Heart left ventricle (tissue), 16 donors: ENCODE measurements at places on chromosomes 2 and 18. TPM values are rescaled to one million over a fixed set of nuclear protein-coding genes. Genes with fewer than 3 reads are reported as not detected.
A peak's percentile ranks its signal among the peaks of the same experiment; 100 is the strongest.

DNA sequence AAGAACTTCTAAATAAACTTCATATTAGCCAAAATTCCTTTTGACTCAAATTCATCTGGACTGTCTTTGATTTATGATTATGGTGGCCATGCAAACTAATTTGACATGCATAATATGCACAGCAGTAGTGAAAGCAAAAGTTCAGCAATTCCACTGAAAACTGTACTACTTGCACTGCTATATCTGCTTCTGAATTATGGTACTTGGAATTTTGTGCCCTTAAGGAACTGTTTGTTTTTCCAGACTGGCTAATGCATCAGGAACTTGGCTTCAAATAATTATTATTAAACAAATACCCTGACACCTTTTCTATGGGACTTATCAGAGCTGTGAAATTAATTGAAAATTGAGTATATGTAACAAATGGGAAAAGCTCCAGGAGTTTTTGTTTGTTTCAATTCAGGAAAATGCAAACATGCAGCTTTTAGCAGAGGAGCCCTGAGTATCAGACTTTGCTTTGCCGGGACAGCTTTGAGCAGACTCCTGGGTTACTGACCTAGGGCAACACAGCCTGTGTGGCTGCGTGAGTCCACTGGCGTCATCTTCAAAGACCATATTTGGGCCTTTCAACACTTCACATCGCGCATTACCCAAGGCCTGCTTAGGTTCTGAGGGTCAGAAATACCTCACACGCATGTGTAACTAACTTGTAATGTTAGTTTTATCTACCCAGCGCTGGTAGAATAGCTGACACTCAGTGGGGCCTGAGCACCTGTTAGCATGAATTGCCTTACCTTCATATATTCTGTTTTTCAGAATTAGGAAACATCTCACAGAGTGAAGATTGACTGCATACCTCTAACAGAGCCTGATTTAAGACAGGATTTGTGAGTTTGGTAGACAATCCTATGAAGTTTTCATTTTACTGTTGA, 35.4 kb downstream of the CFAP221 start:
- peak overlapping the region; percentile 13 for H3K27ac ChIP-seq
- H3K36me3 ChIP-seq: no peaks in the 10 kb centered on the region
- no peak for DNase-seq

Gene LCLAT1
- 47.4 TPM for total RNA-seq

Gene GKN1
- total RNA-seq: not detected

DNA sequence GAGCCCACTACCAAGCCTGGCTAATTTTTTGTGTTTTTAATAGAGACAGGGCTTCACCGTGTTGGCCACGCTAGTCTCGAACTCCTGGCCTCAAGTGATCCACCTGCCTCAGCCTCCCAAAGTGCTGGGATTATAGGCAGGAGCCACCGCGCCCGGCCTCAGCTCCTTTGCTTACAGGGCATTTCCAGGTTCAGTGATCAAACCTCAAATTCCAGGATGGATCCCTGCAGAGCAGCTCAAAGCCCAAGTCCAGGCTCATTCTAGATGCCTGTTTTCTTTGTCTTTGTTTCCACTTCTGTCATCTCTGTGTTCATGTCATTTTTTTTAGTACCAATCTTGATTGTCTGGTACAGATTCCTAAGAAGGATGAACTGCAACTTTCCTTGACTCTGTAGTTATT, 41.9 kb downstream of the TNFRSF11A start:
- DNase-seq: no peak
- H3K27me3 ChIP-seq: no peaks in the 10 kb centered on the region
- no peaks in the 10 kb centered on the region for H3K4me1 ChIP-seq
- no peaks in the 10 kb centered on the region for H3K36me3 ChIP-seq

DNA sequence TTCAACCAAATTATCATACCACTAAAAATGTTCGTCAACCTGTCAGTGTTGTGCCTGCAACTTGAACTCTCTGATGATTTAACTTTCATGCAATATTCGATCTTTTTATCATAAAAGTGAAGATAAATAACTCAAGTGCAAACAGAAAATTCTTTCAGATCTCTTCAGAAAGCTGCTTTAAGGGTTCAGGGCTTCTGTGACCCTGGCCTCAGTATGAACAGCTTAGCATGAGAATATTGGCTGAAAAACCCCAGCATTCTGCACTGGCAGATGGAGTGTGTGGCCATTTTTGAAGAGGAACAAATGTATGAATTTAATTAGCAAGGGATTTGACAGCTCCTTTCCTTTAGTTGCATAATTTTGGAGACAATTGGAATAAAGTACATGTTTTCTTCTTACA, 851.4 kb upstream of the SOX11 start:
- H3K4me3 ChIP-seq: no peak overlapping the region
- H3K27me3 ChIP-seq: no peaks in the 10 kb centered on the region
- no peak overlapping the region for H3K27ac ChIP-seq
- H3K36me3 ChIP-seq: no peaks in the 10 kb centered on the region
- no peaks in the 10 kb centered on the region for H3K4me1 ChIP-seq

Gene ADCYAP1
- not detected for total RNA-seq

- no peak overlapping the region for H3K4me3 ChIP-seq
- no peak for DNase-seq
- no peaks in the 10 kb centered on the region for H3K36me3 ChIP-seq
- H3K27me3 ChIP-seq: no peaks in the 10 kb centered on the region
- H3K4me1 ChIP-seq: no peaks in the 10 kb centered on the region
Measured at GRCh38 chr18:79552696-79553095, 126.9 kb upstream of the CTDP1 start.

DNA sequence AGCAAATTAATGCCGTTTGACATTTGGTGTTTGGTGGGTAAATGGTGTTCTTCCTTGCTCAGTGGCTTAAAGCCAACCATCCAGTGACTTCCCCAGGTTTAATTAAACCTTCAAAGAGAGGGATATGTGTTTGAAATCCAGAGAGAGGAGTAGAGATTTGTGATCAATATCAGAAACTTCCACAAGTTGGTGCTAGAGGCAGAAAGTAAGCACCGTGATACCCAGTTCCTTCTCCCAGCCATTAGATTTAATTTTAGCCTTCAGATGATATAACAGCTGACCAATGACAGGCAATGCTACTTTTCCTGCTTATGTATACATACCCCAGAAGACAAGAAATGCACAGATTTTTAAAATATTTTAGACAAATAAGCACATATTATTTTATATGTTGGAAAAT, 398.5 kb downstream of the CDH2 start:
- no peaks in the 10 kb centered on the region for H3K36me3 ChIP-seq
- no peaks in the 10 kb centered on the region for H3K27me3 ChIP-seq
- H3K4me1 ChIP-seq: no peaks in the 10 kb centered on the region
- no peak for DNase-seq

DNA sequence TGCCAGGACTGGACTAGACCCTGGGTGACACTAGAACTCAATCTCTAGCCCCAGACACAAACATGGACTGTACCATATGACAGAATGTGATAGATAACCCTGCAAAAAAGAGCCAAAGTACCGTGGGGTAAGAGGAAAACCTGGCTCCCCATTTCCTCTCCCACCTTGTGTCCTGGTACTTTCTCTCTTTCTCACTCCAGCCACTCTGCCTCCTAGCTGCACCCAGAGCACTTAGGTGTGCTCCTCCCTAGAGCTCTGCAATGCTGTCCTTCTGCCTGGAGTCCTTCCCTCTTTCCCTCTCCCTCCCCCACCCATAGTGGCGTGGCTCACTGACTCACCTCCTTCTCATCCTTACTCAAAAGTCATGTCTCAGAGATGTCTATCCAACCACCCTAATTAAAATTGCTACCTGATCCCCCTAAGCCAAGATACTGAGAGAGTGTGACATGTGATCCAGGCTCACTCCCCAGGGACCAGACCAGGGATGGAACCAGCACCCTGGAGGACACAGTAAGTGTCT, 171.3 kb downstream of the LOXHD1 start:
- no peaks in the 10 kb centered on the region for H3K36me3 ChIP-seq
- H3K27ac ChIP-seq: no peak overlapping the region
- DNase-seq: no peak
- peaks cover 3% of the 10 kb centered on the region for H3K4me1 ChIP-seq

Gene AFF3
- total RNA-seq: 4.4 TPM

Gene WDR7
- total RNA-seq: 16.3 TPM

GRCh38 chr2:36611316-36611990, 13.5 kb upstream of the FEZ2 start:
- no peak overlapping the region for H3K4me3 ChIP-seq
- no peaks in the 10 kb centered on the region for H3K27me3 ChIP-seq
- H3K36me3 ChIP-seq: no peaks in the 10 kb centered on the region
- H3K27ac ChIP-seq: no peak overlapping the region
- no peak for DNase-seq

Gene DHRS9
- 1.3 TPM for total RNA-seq

DNA sequence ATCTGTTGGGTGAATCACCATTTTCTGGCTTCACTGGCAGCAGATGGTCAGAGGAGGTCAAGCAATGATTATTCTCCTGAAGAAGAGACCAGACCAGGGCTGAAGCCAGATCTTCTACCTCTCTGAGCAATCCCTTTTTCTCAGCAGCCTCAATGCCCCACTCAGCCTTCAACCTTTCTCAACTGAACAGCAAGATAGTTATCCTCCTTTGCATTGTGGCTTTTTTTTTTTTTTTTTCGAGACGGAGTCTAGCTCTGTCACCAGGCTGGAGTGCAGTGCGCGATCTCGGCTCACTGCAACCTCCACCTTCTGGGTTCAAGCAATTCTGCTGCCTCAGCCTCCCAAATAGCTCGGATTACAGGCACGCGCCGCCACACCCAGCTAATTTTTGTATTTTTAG, 50.5 kb downstream of the ZFP36L2 start:
- H3K36me3 ChIP-seq: no peaks in the 10 kb centered on the region
- H3K4me3 ChIP-seq: no peak overlapping the region
- H3K27ac ChIP-seq: no peak overlapping the region
- DNase-seq: no peak

- H3K4me3 ChIP-seq: no peak overlapping the region
- H3K27me3 ChIP-seq: peaks cover 4% of the 10 kb centered on the region
- H3K4me1 ChIP-seq: peaks cover 47% of the 10 kb centered on the region
- no peak overlapping the region for H3K27ac ChIP-seq
- peaks cover 7% of the 10 kb centered on the region for H3K36me3 ChIP-seq
Measured at GRCh38 chr2:219457784-219458369, 23.2 kb downstream of the SPEG start.

- no peak overlapping the region for H3K27ac ChIP-seq
Measured at GRCh38 chr2:18378020-18378653, 182.3 kb downstream of the RDH14 start.

DNA sequence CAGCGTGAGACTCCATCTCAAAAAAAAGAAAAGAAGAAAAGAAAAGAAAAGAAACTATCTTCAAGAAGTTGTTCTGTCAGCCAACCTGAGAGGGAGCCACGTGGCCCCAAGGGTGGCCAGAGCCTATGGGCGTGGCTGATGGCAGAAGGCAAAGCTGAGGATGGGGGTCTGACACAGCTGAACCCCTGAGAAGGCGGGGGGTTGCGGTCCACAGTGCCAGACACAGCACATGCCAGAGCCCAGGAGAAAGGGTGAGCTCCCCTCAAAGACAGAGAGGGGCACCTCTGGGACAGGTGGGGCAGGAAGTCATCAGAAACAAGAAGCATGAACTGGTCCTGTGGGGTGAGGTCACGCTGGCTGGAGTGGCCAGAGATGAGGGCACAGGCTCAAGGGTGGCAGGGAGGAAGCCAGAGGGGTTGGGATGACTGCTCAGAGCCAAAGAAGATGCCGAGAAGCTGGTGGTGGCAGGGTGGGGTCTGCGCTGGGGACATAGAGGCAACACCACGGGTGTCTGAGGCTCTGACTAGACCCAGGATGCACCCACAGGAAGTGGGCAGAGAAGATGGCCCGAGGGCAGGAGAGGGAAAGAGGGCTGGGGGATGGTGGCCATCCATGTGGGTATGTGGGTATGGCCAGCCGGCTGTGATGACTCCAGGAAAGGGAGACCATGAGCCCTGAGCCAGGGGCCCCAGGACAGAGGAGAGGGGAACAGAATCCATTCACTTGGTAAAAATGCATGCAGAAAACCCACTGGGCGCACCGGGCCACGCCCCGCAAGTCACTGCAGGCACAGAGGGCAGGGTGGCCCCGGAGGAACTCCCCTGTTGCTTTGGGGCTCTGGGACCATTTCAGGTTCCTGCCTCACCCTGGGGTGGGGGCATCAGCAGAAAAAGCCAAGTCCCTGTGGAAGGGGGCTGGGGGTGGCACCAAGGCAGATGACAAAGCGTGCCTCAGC, 8.4 kb downstream of the KIF1A start:
- DNase-seq: peak; percentile 6
- H3K27me3 ChIP-seq: peaks cover 9% of the 10 kb centered on the region
- H3K4me3 ChIP-seq: no peak overlapping the region
- no peak overlapping the region for H3K27ac ChIP-seq

Gene CNGA3
- total RNA-seq: not detected

Gene C18orf54
- total RNA-seq: 1.0 TPM

Gene IL1RL2
- not detected for total RNA-seq
